ENCODE measurements at places on chromosomes 1 and 21.

DNA sequence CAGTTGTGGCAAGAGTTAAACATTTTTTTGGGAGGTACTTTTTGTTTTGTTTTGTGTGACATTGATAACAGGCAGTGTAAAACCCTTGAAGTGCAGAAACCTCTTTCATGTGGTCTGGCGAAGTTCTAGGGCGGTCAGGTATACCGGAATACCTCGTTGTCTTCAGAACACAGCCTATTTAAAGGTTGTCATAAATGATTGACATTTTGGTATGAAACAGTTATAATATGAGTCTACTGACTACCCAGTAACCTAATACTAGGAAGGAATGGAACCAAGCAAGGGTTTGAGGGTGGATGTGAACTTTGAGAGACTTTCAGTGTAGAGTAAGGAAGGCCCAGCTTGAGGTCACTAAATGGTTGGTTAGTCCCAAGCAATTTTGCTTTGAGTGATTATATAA is 40.5 kb downstream of the PATJ start:
- H3K4me3 ChIP-seq: no peak overlapping the region
- no peaks in the 10 kb centered on the region for H3K4me1 ChIP-seq
- peaks cover 35% of the 10 kb centered on the region for H3K36me3 ChIP-seq
- no peak overlapping the region for H3K27ac ChIP-seq

DNA sequence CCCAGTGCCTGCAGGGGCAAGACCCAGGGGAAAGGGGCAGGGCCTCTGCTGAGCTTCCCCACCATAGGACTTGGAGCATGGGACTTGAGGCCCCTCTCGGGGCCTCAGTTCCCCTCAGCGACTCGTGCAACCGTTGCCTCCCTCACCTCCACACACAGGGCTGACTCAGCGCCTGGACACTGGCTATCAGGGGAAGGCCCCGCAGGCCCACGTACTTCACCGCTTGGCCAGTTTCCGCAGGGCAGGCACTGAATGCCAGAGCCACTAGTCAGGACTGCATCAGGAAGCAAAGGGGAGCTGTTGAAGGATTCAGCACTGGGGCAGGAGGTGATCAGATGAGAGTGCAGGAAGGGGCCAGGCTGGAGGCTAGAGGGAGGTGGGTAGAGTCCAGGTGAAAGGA is 15.5 kb upstream of the FAM131C start:
- H3K27me3 ChIP-seq: no peaks in the 10 kb centered on the region
- no peak overlapping the region for H3K4me3 ChIP-seq
- no peak for DNase-seq
- peaks cover 18% of the 10 kb centered on the region for H3K4me1 ChIP-seq
- no peaks in the 10 kb centered on the region for H3K36me3 ChIP-seq

DNA sequence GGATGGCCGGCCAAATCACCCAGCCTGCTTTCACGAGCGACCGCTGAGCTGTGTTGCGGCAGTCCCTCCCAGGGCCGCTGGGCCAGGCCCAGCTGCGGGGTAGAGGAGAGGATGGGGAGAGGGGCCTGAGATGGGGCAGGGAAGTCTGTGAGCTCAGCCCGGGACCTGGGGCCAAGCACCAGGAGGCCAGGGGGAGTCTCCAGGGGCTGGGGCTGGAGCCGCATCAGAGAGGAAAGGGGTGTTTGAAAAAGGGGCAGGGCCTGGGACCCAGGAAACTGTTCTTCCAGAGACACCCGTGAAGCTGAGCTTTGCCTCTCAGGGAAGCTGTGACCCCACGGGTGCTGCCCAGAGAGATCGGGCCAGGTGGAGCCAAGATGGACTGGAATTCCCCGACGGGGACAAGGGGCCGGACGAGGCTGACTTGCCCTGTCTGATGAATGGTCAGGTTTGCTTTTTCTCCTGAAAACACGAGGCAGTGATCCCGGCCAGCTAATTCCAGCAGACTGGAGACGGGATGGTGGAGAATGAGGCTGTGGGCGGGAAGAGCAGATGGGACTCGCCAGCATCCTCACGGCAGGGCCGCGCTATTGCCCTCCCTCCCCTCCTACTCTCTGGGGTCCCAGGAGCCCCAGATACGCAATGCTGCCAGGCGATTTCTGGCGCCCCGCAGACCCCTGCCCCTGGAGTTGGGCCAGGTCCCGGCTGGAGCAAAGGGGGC is 40.3 kb upstream of the COL18A1 start:
- peak overlapping the region; percentile 93 for H3K27ac ChIP-seq
- H3K4me3 ChIP-seq: no peak overlapping the region
- no peak for DNase-seq
- H3K4me1 ChIP-seq: peaks cover 16% of the 10 kb centered on the region
- H3K36me3 ChIP-seq: no peaks in the 10 kb centered on the region

DNA sequence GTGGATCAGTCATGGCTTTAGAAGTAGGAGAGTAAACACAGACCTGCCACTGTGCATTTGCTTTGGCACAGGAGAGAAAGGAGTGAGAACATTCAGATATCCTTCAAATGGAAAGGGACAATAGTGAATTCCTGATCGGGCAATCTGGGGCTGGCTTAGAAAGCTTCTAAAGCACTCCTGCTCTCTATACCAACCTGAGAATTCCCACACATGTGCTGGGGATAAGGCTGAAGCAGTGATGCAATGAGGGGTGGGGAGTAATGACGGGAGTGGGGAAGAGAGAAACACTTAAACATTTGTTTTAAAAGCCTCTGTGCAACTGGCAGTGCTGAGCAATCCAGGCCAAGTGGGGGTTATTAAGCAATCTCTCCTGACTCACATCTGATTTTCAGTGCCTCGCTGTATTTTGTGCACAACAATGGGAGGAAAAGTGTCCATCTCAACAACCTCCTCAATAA is 108.8 kb downstream of the KIAA0319L start:
- peaks cover 18% of the 10 kb centered on the region for H3K4me1 ChIP-seq
- peaks cover 55% of the 10 kb centered on the region for H3K36me3 ChIP-seq
- no peak for DNase-seq
- no peaks in the 10 kb centered on the region for H3K27me3 ChIP-seq
- H3K4me3 ChIP-seq: no peak overlapping the region

DNA sequence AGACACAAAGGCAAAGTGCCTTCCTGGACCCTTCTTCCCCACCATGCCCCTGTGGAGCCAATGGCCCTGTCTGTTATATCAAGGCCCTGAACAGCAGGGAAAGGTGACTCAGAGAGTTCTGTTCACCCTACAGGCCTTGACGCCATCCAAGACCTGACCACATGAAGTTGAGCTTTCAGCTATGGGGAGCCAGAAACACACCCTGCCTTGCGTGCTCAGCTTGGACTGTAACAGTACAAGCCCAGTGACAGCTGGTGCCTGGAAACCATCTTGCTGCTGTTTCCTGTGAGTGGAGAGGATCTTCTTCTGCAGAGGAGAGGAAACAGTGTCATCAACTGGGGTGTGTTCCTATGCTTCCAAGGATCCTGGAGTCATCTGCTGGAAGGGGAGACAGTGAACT is 165.0 kb upstream of the IRF2BP2 start:
- peaks cover 13% of the 10 kb centered on the region for H3K4me1 ChIP-seq
- H3K27me3 ChIP-seq: no peaks in the 10 kb centered on the region
- no peaks in the 10 kb centered on the region for H3K36me3 ChIP-seq
- no peak for DNase-seq
- H3K27ac ChIP-seq: no peak overlapping the region

DNA sequence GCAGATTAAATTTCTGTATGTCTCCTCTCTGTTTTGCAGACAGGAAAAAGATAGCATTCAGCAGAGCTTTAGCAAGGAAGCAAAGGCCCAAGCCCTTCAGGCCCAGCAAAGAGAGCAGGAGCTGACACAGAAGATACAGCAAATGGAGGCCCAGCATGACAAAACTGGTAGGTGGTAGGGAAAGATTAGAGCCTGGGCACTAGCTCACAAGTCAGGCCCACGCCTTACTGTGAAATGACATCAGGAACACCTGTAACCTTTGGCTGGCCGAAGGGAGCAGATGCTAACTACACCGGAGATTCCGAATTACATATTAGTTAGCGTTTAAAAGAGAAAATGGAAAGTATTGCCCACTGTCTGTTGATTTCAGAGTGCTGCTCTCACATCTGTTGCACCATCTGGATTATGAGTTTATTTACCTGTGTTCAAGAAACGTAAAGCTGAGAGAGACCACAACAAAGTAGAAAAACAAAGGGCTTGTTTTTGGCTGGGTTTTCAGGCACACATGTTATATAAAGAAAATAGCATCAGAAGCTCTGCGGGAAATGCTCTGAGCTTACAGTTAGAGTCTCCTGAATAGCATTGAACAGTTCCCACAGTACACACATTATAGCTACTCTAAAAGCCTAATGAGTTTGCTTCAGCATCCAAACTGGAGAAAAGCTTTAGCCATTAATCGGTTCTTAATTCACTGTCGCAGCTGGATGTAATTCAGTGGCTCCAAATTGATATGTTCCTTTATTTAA is 160.0 kb downstream of the SDCCAG8 start:
- no peak overlapping the region for H3K27ac ChIP-seq
- no peak for DNase-seq
- no peak overlapping the region for H3K4me3 ChIP-seq
- H3K4me1 ChIP-seq: no peaks in the 10 kb centered on the region
- no peaks in the 10 kb centered on the region for H3K27me3 ChIP-seq

GRCh38 chr1:31749785-31750735 is 14.1 kb downstream of the ADGRB2 start:
- H3K4me3 ChIP-seq: no peak overlapping the region
- no peak for DNase-seq
- H3K27ac ChIP-seq: no peak overlapping the region
- no peaks in the 10 kb centered on the region for H3K27me3 ChIP-seq

- DNase-seq: no peak
- peaks cover 9% of the 10 kb centered on the region for H3K4me1 ChIP-seq
- no peaks in the 10 kb centered on the region for H3K36me3 ChIP-seq
- no peaks in the 10 kb centered on the region for H3K27me3 ChIP-seq
- no peak overlapping the region for H3K4me3 ChIP-seq
Observed at GRCh38 chr1:177591155-177591554, 378.7 kb downstream of the SEC16B start.

GRCh38 chr1:46301406-46301807 is 2.0 kb downstream of the LRRC41 start:
- peak overlapping the region; percentile 80 for H3K27ac ChIP-seq
- no peak for DNase-seq
- no peaks in the 10 kb centered on the region for H3K27me3 ChIP-seq
- H3K4me1 ChIP-seq: peaks cover 3% of the 10 kb centered on the region

DNA sequence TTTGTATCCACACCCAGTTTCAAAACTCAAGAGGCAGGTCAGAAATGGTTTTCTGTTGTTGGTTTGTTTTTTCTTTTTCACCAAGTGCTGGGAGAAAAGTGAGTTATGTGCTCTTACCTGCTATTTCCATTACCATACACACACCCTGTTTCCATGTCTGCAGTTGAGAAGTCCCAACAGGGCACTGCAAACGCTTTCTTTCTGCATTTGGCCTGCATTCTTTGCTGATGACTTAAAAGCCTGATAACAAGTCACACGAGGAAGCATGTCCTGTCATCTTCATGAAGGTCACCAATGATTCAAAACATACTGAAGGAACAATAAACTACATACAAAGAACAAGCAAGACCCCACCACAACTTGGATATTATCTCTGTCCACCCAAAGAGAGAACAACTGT is 24.8 kb upstream of the KCNE1 start:
- H3K36me3 ChIP-seq: no peaks in the 10 kb centered on the region
- H3K4me1 ChIP-seq: no peaks in the 10 kb centered on the region
- no peak for DNase-seq
- H3K27ac ChIP-seq: no peak overlapping the region

- H3K36me3 ChIP-seq: 0 out of 2 replicates have a peak, but pooled peaks cover 3% of the 10 kb centered on the region
- no peaks in the 10 kb centered on the region for H3K4me1 ChIP-seq
- no peaks in the 10 kb centered on the region for H3K27me3 ChIP-seq
- H3K4me3 ChIP-seq: no peak overlapping the region
- H3K27ac ChIP-seq: no peak overlapping the region
- DNase-seq: no peak
Observed at GRCh38 chr1:225866061-225866837, 15.9 kb downstream of the TMEM63A start.

DNA sequence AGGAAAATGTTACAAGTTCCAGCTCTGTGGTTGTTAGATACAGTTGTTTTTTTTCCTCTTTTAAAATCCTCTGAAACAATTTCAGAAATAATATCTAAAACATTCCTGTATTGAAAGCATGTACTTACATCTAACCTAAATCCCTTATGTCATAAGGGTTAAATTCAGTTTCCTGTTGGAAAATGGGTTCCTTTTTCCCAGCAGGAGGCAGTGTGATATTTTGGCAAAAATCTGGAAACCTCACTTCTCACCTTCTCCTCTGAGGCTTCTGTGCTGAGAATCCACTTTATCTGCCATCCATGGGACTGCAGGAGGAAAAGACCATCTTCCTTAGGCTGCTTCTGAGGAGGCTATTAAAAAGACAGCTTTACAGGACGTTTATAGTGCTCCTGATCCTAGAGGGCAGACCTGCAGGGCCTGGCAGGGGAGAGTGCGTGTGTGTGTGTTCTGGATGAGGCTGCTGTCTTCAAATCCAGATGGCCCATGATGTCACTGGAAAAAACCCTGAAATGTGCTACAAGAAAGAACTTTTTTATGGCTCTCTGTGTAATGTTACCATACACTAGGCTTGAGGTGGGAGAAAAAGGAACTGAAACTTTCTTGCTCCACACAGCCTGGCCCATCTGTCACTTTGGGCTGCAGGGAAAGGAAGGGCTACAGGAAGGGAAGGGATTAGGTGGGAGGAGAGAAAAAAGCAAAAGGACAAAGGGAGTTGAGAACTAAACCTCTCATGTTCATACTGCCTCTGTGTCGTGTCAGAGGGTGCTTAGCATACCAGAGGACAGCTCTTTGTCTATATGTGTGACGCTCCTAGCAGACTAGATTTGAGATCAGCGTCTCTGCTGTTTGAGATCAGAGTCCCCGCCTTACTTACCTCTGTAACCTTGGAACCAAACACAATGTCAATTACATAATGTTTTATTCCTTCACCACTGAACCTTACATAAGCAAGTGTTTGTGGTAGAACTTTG is 379.2 kb upstream of the SPAG17 start:
- no peaks in the 10 kb centered on the region for H3K36me3 ChIP-seq
- no peak overlapping the region for H3K27ac ChIP-seq
- DNase-seq: no peak
- no peaks in the 10 kb centered on the region for H3K4me1 ChIP-seq

- H3K36me3 ChIP-seq: no peaks in the 10 kb centered on the region
- H3K4me3 ChIP-seq: no peak overlapping the region
Observed at GRCh38 chr1:189657715-189658114, 819.9 kb downstream of the BRINP3 start.

- no peaks in the 10 kb centered on the region for H3K27me3 ChIP-seq
- peaks cover 17% of the 10 kb centered on the region for H3K4me1 ChIP-seq
- peaks cover 46% of the 10 kb centered on the region for H3K36me3 ChIP-seq
- no peak for DNase-seq
- H3K4me3 ChIP-seq: peak overlapping the region; percentile 83
Observed at GRCh38 chr1:11806307-11806936, 431 bp downstream of the CLCN6 start.

All from RWPE2 (cell line).